Esophagus mucosa (tissue), 1 donor: ENCODE measurements at places on chromosomes 2 and 18. TPM values are rescaled to one million over a fixed set of nuclear protein-coding genes. Genes with fewer than 3 reads are reported as not detected.

- no peak for ATAC-seq
These were observed 335.9 kb upstream of the NT5C1B start for GRCh38 chr2:18925296-18925695.

- no peak for ATAC-seq
These were observed 1815.6 kb upstream of the LRRTM1 start for GRCh38 chr2:82120115-82120514.

- peak; percentile 82 for ATAC-seq
These were observed 521.2 kb upstream of the FANCL start for GRCh38 chr2:58762176-58762781.

- no peak for ATAC-seq
These were observed 43.1 kb upstream of the PTH2R start for GRCh38 chr2:208363485-208363884.

DNA sequence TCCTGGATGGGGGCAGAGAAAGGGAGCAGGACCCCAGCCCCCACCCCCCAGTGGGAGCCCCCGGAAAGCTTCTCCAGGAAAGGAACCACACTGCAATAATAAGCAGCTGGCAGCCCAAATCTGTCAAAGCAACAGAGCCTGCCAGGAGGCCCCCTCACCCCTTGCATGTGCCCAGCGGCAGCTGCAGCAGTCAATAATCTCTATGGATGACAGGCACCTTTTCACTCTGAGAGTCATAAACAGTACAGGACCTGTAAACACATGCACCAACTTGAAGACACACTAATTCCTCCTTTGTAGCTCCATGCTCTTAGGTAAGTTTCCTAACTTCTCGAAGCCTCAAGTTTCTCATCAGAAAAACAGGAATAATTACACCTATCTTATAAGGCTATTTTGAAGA is 26.2 kb upstream of the KDM3A start:
- ATAC-seq, result peak; percentile 91

DNA sequence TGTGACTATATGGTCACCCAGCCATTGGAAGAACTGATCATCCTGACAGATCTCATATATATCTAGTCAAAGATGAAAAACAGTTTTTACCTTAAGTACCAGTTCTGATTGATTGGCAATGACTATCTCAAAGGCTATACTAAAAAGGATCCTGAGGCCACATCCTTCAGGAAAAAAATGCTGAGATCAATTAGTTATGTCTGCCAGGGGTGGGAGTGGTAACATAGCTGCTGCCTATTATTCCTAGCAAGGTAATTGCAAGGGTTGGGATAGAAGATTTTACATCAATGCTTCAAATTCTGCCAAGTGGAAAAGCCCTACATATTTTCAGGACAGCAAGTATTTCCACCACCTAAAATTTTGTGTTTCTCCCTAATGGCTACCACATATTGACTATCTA is 114.7 kb downstream of the C1D start:
- ATAC-seq, result no peak

GRCh38 chr2:188919824-188920223 is 54.3 kb upstream of the COL3A1 start:
- no peak for ATAC-seq

DNA sequence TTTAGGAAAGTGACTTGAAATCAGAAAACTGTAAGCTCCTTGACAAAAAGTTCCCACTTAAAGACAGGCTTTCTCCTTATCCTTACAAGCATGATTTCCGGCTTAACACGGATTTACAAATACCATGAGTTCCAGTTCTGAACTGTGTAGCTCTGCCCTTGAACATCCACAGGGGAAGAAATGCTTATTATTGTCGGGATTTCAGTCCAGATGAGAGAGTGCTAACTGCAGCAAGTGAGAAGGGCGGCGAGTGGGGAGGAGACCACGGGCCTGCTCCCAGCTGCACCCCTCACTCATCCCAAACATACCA is 73.1 kb downstream of the LRRC30 start:
- ATAC-seq, result no peak

- ATAC-seq, result no peak
These were observed 117.4 kb upstream of the DNAJC10 start for GRCh38 chr2:182598626-182599025.

DNA sequence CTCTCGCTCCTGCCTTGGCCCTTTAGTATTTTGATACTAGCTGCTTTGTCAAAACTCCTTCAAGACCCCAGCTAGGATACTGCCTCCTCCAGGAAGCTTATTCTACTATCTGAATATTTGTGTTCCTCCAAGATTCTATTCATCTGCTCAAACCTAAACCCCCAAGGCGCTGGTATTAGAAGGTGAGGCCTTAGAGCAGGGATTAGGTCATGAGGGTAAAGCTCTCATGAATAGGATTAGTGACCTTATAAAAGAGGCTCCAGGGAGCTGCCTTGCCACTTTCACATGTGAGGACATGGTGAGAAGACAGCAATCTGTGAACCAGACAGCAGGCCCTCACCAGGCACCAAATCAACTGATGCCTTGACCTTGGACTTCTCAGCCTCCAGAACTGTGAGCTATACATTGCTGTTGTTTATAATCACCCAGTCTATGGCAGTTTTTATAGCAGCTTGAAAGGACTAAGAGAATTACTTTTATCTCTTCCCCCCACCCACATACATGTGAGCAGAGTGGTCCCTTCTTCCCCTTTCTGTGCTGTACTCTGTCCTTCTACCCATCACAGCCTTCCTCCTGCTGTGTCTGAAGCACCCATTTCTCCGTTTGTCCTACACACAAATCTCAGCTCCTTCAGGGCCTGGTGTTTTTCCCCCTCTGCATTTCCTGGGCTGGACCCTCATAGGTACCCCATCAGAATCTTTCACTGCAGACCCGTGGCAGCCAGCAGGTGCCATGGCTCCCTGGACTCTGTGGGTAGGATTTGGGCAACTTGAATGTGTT is 54.5 kb downstream of the HS1BP3 start:
- no peak for ATAC-seq

GRCh38 chr18:50738098-50738757 is 81.6 kb downstream of the MRO start:
- no peak for ATAC-seq

- no peak for ATAC-seq
These were observed 183.3 kb downstream of the CAMKMT start for GRCh38 chr2:44545005-44545404.

GRCh38 chr2:215409331-215410127 is 26.3 kb downstream of the FN1 start:
- peak; percentile 70 for ATAC-seq

GRCh38 chr2:36717603-36718266 is 21.2 kb downstream of the VIT start:
- ATAC-seq, result no peak

DNA sequence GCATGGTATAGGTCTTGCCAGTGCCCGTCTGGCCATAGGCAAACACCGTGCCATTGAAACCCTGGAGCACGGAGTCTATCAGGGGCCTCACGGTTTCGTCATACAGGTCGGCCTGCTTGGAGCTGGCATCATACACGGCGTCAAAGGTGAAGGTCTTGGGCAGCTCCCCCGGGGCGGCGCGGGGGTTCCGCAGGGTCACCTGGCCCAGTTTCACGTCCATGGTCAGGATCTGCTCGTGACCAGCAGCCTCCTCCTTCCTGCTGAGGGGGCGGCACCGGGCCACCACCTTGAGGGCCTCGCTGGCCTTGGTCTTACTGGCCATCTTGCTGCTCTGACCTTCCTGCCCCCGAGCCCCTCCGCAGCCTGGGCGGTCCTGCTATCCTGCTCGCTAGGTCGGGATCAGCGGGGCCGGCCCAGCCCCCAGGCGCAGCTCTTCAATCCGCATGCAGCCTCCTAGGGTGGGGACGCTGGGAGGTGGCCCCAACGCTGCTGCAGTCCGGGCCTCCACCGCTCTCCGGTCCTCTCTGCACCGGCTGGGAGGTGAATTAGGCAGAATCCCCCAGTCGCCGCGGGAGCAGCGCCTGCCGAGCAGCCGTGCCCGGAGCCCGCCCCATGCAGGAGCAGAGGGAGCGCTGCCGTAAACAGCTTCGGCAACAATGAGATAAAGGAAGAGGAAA is 563 bp downstream of the KIF3C start:
- peak; percentile 39 for ATAC-seq

DNA sequence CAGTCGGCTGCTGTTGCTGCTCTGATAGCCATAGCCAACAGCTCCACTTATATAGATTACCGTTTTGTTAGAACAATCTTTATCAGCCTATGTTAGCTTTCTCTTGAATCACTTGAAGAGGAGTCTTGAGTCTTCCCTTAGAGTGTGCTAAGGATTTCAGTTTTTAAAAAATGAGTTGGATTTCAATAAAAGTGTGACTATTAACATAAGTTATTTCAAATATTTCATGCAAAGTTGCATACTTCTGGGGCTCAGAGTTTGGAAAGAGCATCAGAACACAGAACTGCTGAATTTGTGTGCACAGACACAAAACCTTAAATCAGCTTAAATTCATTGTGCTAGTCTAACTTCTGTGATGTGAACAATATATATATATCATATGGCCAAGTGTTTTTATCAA is 174.7 kb downstream of the MTX2 start:
- ATAC-seq, result no peak

DNA sequence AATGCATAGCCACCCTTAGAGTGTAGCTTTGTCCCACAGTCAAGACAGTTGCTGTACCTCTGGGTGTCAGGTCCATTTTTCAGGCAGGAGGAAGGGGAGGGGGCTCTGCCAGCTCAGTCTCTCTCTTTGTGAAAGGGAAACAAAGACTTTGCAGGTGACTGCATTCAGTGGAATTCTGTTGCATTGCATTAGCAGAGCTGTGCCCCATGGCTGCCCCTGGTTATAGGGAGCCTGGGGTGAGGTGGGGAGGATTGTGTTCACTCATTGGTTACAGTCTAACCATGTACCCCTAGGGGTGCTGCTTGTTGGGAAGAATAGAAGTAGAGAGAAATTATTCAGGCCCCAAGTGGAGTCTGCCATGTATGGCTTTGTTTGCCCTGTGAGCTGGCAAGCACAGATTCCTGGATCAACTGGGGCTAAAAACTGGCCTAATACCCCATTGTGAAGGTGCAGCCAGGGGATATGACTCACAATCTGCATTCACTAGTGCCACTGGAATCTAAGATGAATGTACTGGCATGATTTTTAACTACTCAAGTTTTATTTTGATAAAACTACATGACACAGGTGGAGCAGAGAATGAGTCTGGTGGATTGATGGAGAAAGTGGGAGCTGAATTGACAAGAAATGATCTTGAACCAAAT is 118.4 kb downstream of the SH3BP4 start:
- peak; percentile 85 for ATAC-seq

DNA sequence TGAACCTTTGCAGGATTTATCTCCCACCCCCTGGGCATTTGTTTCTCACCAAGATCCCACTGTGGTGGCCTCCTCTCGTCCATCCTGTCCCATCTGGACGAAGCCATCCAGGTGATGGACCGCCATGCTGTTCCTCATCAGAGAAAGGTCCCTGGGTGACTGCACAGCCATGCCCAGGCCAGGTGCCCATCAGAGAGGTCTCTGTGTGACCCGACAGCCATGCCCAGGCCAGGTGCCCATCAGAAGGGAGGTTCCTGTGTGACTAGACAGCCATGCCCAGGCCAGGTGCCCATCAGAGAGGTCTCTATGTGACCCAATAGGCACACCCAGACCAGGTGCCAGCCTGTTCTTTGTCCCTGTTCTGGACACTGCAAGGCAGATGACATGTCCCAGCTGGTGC is 360.9 kb upstream of the SALL3 start:
- no peak for ATAC-seq

- ATAC-seq, result no peak
These were observed 9.8 kb upstream of the NDUFV2 start for GRCh38 chr18:9092665-9093064.

DNA sequence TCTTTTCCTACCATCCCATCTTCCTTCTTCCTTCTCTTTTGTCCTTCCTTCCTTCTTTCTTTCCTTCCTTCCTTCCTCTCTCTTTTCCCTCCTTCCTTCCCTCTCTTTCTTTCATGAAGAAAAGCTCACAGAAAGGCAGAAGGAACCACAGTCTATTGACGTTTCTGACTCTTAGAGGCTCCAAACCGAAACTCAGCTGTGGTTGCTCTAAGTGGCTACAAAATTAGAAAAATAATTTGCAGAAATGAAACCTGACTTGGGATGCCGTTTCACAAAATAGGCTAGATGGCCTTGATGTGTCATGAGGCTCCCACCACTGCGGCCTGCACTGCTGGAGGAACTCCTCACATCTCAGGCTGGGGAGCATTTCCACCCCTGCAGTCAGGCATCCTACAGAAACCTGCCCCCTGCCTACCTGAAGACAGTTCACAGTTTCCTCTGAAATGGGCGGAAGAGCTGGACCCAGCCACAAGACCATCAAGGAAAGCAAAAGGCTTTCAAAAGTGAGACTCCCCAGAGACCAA is 165.6 kb downstream of the SMAD7 start:
- ATAC-seq, result peak; percentile 30

- no peak for ATAC-seq
These were observed 211.0 kb downstream of the ZNF521 start for GRCh38 chr18:25140962-25141308.

DNA sequence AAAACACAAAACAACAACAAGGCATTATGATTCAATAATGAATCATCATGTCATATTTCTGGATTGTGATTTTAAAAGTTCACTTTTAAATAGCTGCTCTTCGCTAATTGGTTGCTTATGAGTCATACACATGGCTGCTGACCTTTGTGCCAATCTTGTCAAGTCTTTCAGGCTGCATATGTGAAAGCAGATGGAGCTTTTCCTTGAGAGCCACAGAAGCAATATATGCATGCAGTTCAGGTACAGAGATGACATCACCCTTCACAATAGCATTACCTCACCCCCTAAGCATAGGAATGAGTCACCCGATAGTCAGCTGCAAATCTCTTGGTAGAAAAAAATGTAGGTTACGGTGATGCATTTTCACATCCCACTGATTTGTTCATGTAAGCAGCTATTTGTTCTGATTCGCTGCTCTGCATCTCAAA is 27.2 kb downstream of the EIF2AK3 start:
- peak; percentile 100 for ATAC-seq

- no peak for ATAC-seq
These were observed 143.3 kb downstream of the FTCDNL1 start for GRCh38 chr2:199707593-199708185.

FSHR gene
- not detected for total RNA-seq

SERPINB5 gene
- total RNA-seq, result 213 TPM

ASB18 gene
- total RNA-seq, result not detected

AFF3 gene
- total RNA-seq, result 0.96 TPM

MARCO gene
- total RNA-seq, result 0.80 TPM

LHCGR gene
- not detected for total RNA-seq

KCNS3 gene
- total RNA-seq, result 3.4 TPM

MARCHF4 gene
- not detected for total RNA-seq

SLC19A3 gene
- total RNA-seq, result 1.5 TPM

SCLY gene
- total RNA-seq, result 8.9 TPM

PSMD14 gene
- total RNA-seq, result 39.1 TPM
